T-helper 9 cell (primary cell): ENCODE measurements at places on chromosomes 13 and 19.

DNA sequence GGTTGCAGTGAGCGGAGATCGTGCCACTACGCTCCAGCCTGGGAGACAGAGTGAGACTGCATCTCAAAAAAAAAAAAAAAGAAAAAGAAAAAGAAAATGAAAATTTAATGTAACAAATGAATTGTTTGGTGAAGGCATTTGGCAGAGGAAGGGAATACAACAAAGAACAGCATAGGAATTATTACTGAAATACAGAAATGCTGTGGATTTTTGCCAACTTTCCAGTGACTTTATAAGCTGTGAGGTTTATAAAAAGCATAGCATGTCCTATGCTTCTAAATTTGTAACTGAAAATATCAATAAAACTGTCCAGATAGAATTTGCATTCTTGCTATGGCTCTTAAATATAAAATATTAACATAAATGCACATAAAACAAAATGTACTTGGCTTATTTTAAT is 112.9 kb upstream of the IRS2 start:
- no peak for DNase-seq

- DNase-seq, result no peak
Measured at GRCh38 chr19:7211191-7211951, 82.8 kb downstream of the INSR start.

GRCh38 chr13:30720172-30720869 is 15.0 kb upstream of the ALOX5AP start:
- no peak for DNase-seq

DNA sequence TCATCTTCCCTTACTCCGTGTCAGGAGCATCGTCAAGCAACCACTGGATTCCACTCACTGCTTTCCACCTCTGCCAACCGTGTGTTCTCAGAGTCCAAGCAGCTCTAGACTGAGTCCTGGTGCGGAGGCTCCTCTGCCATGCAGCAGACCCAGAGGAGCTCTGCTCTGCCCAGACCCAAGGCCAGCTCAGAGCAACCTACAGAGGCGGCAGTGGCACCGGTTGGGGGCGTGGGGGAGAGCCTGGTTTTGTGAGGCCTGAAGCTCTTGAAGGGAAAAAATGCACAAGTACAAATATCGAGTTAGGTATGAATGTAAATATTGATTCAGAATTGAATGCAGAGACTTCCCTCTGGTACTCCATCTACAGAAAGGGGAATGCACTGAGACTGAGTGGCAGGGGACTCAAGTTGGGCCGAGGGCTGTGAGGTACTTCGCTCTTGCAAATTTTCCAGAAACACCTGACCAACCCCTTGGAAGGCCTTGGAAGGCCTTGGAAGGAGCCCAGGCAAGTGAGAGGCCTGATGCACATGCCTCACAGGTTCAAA is 46.7 kb downstream of the GJA3 start:
- DNase-seq, result no peak

- DNase-seq, result no peak
Measured at GRCh38 chr19:58332697-58333096, 5.9 kb downstream of the ZSCAN22 start.

GRCh38 chr13:30889196-30889690 is 16.8 kb upstream of the MEDAG start:
- no peak for DNase-seq

GRCh38 chr19:46496304-46496703 is 637 bp upstream of the PNMA8B start:
- no peak for DNase-seq

DNA sequence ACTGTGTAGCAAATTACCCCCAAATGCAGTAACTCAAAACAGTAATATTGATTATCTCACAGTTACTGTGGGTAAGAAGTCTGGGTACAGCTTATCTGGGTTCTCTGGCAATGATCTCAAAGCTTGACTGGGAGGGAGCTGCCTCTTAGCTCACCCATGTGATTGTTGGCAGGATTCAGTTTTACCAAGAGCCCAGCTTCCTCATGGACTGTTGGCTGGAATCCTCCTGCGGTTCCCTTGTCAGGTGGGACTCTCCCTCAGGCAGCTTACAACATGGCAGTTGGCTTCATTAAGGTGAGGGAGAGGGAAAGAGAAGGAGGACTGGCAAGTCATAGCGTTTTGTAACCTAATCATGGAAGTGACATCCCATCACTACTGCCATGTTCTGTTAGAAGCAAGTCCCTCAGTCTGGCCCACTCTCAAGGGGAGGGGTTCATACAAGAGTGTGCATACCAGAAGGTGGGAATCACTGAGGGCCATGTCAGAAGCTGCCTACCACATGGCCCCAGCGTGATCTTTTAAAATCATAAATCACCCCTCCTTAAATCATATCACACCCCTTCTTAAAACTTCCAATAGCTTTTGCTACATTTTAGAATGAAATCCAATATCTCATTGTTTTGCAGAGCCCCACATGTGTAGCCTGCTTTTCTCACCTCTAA is 108.1 kb downstream of the OLFM4 start:
- no peak for DNase-seq

- no peak for DNase-seq
Measured at GRCh38 chr19:3274942-3275582, 50.6 kb downstream of the CELF5 start.

DNA sequence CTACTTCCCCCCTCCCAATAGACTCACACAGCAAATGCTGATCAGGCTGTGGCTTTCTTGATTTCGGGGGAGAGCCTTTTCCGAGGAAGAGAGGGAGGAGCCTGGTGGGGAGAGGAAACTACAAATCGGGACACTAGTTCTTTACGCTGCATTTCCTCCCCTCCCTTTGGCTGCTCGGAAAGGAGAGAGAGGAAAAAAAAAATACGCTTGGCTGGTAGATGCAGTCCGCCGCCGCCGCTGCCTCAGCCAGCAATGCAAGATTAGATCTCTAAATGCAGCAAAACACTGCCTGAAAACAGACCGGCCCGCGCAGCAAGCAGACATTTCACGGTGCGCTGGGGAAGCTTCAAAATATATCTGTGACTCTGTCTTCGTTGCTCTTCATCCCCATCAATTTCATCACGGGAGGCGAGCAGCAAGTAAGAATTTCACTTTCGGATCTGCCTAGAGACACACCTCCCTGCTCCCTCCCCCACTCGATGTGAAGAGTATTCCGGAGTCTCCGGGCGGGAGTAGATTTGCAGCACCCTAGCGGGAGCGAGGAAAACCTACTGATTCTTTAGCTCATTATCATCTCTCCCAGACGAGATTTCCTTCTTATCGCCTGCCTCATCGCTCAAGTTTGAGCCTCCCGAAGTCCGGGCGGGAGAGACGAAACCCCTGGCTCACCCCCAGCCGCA is at the start of gene PCDH17:
Gene PCDH17, plus strand, starts transcription at position 149 of the 680 bp plus-strand sequence. CDS start 803 bp downstream, outside the sequence.
- no peak for DNase-seq

- DNase-seq, result no peak
Measured at GRCh38 chr13:27997904-27998522, 9.5 kb upstream of the URAD start.

DNA sequence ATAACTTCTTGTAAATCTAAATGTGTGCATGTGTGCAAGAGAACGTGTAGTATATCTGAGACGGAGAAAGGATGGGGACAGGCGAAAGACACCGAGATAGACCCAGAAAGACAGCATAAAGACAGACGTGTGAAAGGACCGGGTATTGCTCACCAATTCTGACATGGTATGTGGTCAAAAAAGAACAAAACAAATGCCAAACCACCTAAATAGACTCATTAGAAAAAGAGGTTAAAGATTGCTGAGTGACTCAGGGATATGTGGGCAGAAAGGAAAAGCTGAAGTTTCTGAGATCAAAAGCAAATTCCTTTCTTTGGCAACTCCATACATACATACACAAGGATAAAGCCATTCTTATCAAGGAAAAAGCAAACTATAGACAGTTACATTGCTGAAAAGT is 179.7 kb upstream of the TSC22D1 start:
- DNase-seq, result no peak

DNA sequence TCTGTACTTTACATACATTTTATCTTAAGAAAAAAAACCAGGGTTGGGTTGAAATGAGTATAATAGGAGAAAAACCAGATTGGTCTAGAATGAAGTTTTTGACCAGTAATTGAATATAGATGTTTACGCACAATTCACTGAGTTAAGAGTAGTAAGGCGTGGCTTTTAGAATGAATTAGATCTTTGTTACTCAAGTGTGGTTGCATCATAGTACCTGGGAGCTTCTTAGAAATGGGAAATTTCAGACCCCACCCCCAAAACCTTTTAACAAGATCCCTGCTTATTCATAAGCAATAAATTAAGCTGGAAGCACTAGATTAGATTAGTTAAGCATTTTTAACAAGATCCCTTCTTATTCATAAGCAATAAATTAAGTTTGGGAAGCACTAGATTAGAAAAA is 28.7 kb upstream of the LMO7 start:
- no peak for DNase-seq

DNA sequence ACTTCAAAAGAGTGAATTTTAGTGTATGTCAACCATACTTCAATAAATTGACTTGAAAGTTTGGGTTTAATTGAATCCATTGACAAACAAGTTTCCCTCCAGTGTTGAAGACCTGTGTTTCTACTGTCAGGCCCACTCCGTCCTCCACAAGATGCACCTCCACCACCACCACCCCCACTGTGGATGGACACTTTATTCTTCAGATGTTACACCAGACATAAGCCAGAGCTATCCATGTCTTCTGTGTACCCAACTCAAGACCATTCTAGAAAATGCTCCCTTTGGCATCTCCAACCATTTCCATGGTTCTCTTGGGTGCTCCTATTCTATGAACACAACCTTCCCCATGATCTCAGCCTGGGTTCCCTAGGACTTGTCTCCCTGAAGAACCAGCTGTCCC is 207.0 kb downstream of the COL4A1 start:
- no peak for DNase-seq

DNA sequence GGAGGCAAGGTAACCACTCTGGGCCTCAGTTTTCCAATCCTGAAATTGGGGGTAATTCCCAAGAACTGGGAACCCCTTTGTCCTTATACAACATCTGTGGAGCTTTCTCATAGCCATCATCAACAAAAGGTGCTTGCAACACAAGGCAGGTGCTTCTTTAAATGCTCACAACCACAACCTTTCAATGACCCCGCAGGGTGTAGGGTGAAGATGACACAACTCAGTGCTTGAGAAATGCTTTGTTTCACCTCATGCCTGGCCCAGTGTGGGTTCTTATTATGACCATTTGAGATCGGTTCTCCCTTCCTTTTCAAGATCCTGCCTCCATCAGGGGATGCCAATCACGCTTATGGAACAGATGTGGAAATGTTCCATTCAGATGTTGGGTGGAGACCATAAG is 8.4 kb downstream of the WIZ start:
- no peak for DNase-seq

- DNase-seq, result no peak
Measured at GRCh38 chr13:76438050-76438449, 448.2 kb downstream of the KCTD12 start.

GRCh38 chr19:50024719-50025021 is 502 bp downstream of the VRK3 start:
- DNase-seq, result no peak

DNA sequence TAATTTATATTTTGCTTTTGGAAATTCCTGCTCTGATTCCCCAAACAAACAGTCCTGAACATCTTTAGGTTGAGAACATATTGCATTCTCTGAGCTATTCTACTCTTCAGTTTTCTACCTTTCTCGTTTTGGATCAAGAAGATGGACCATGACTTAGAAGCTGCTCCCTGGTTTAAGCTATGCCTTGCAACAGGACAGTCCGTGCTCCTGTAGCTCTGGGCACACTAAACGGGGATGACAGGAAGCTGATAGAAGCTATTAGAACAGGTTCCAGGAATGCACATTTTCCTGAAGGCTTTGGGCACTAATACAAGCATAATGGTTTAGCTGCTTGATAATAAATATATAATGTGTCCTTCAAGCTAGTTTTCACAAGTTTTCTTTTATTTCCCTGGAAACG is 385.2 kb downstream of the HS6ST3 start:
- DNase-seq, result no peak

DNA sequence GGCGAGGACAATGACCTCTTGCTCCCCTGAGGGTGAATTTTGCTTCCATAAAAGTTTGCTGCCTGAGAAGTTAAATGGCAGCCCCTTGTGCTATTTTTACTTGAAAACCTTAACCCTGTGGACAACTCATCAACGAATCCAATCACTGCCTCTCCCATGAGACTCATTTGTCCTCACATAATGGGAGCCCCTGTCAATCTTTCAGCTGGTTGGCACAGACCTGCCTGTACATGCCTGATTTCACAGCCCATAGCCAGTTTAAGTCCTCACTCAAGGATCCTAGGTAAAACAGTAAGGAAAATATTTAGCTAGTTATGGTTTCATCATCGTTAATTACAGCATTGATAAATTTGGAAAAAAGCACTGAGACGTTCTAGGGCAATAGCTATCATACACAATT is 207.4 kb downstream of the NHLRC3 start:
- no peak for DNase-seq

GRCh38 chr13:76293751-76294150 is 592.5 kb downstream of the KCTD12 start:
- DNase-seq, result no peak

GRCh38 chr19:57935731-57936130 is 529 bp upstream of the ZNF418 start:
- no peak for DNase-seq

DNA sequence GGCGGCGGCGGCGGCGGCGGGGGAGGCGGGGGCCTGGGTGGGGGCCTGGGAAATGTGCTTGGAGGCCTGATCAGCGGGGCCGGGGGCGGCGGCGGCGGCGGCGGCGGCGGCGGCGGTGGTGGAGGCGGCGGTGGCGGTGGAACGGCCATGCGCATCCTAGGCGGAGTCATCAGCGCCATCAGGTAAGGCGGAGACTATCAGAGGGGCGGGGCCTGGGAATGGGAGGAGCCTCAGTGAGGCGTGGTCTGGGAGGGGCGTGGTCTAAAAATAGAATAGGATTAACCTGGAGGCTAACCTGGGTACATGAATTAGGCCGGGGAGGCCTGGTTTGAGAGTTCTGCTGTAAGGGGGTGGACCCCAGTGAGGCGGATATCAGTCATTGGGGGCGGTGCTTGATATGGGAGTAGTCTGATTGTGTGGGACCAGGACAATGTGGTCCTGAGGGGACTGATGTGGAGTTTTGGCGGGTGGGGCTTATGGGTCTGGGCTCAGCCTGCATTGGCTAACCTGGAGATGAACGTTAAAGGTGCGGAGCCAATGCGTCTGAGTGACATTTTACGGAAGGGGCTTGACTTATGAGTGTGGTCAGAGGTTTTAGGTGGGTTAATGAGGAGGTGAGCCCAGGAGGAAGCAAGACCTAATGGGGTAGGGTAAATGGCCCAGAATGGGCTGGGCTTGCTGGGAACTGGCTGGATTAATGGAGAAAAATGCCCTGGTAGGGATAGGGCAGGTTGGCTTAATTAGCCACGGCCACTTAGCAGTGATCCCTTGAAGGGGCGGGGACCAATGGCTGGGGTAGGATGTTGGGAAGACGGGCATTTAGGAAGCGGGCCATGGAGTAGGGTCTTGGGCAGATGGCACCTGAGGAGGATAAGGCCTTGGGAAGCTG is 1.4 kb downstream of the CAPNS1 start:
- peak; percentile 92 for DNase-seq

- DNase-seq, result no peak
Measured at GRCh38 chr13:32454886-32455593, 27.1 kb upstream of the N4BP2L1 start.

DNA sequence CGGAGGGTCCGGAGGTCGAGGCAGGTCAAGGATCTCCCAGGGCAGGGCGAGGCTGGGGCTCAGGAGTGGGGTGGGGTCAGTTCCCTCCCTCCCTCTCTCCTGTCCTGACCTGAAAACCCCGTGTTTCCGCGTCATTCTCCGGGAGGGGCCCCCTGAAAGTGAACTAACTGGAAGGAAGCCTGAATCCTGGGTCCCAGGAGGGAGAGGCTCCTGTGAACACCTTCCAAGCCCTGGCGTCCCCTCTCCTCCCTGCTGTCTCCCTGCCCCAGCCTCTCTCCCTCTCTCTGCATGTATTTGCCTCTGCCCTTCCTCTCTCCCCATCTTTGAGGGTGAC is 741 bp upstream of the CADM4 start:
- DNase-seq, result no peak
